ENCODE measurements at places on chromosomes 6 and 20. TPM values are rescaled to one million over a fixed set of nuclear protein-coding genes. Genes with fewer than 3 reads are reported as not detected.

The PLA2G7 gene
- not detected for total RNA-seq

The DUSP15 gene
- not detected for total RNA-seq

The WFDC10B gene
- not detected for total RNA-seq

The WFDC8 gene
- total RNA-seq, result not detected

The TLDC2 gene
- total RNA-seq, result not detected

Measured in T-helper 1 cell treated with Interleukin-12 subunit alpha and Interleukin-12 subunit beta and Interleukin-4 antibody, amounts not matched to agents 30 ng/mL and 1 ng/mL, for 36 hours (primary cell).